Activated CD4-positive, alpha-beta T cell treated with anti-CD3 and anti-CD28 coated beads, Interleukin-2, amount 10 ng/mL, durations not matched to agents 7 days and 5 days (primary cell): ENCODE measurements at places on chromosomes 2 and 18. TPM values are rescaled to one million over a fixed set of nuclear protein-coding genes. Genes with fewer than 3 reads are reported as not detected.

The SF3B1 gene
- 347 TPM for total RNA-seq

The CD207 gene
- not detected for total RNA-seq

The BOLA3 gene
- total RNA-seq, result 63.2 TPM

The POTEJ gene
- total RNA-seq, result not detected

The PER2 gene
- 11.8 TPM for total RNA-seq

The IRS1 gene
- 6.9 TPM for total RNA-seq

The NMUR1 gene
- 0.47 TPM for total RNA-seq

The IL1F10 gene
- not detected for total RNA-seq

The CPS1 gene
- 0.48 TPM for total RNA-seq

The ZNF532 gene
- total RNA-seq, result 2.7 TPM

The TUBB8B gene
- total RNA-seq, result not detected

The ASB18 gene
- not detected for total RNA-seq

- DNase-seq, result no peak
These were observed 49.3 kb downstream of the UXS1 start for GRCh38 chr2:106144621-106145331.

GRCh38 chr18:68713131-68713530 is 1.8 kb downstream of the TMX3 start:
- no peak for DNase-seq

DNA sequence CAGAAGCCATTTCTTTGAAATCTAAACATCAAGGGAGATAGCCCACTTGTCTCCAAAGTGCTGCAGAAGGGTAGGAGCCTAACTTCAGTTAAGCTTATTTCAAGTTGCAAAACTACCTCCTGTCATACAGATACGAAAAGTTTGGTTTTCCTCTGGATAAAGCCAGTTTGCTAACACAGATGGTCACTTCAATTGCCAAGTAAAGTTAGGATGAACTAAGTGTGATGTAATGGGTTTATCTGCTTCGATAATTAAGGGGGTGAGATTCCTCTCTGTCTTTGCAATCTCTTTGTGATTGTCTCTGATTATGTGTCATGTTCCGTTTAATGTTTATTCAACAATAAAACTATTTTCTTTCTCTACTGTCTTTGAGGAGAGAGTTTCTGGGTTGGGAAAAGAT is 156.4 kb downstream of the SLC39A10 start:
- DNase-seq, result no peak

DNA sequence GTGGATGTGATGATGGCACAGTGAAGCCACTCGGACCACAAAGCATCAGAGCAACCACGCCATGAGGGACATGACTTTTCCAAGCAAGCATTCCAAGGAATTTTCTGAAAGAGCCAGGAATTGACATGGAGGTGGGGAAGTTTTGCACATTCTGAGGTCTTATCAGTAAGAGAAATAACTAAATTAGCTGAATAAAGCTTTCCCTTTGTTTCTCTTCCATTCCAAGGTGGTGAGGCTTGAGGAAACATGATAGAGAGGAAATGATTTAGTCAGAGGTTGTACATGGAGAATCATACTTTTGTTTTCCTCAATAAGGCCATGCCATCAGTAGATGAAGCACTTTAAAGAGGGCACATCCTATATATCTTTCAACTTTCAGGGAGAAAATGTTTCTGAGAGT is 115.7 kb upstream of the MMADHC start:
- no peak for DNase-seq

GRCh38 chr2:232435375-232435648 is 20.6 kb upstream of the ALPI start:
- no peak for DNase-seq

GRCh38 chr2:108412995-108413710 is 35.4 kb downstream of the SULT1C4 start:
- DNase-seq, result no peak

GRCh38 chr2:180169474-180169873 is 162.4 kb upstream of the CWC22 start:
- DNase-seq, result no peak

- no peak for DNase-seq
These were observed 11.2 kb upstream of the BOD1L2 start for GRCh38 chr18:57135699-57136098.

DNA sequence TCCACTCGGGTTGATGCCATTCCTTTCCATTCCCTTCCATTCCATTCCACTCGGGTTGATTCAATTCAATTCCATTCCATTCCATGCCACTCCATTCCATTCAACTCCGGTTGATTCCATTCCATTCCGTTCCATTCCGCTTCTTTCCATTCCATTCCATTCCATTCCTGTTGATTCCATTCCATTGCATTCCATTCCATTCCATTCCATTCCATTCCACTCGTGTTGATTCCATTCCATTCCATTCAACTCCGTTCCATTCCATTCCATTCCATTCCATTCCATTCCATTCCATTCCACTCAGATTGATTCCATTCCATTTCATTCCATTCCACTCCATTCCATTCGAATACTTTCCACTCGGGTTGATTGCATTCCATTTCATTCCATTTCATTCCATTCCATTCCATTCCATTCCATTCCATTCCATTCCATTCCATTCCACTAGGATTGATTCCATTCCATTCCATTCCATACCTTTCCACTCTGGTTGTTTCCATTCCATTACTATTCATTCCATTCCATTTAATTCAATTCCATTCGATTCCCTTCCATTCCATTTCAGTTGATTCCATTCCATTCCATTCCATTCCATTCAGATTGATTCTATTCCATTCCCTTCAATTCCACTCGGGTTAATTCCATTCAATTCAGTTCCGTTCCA is 1141.8 kb downstream of the RPIA start:
- no peak for DNase-seq

GRCh38 chr2:27263287-27264252 is 723 bp upstream of the SLC30A3 start:
- no peak for DNase-seq

GRCh38 chr2:19979932-19980331 is 10.0 kb downstream of the WDR35 start:
- DNase-seq, result no peak

- no peak for DNase-seq
These were observed 1564.6 kb upstream of the NXPH2 start for GRCh38 chr2:140344838-140345237.

- DNase-seq, result no peak
These were observed 32.8 kb upstream of the CD226 start for GRCh38 chr18:69980509-69980908.

DNA sequence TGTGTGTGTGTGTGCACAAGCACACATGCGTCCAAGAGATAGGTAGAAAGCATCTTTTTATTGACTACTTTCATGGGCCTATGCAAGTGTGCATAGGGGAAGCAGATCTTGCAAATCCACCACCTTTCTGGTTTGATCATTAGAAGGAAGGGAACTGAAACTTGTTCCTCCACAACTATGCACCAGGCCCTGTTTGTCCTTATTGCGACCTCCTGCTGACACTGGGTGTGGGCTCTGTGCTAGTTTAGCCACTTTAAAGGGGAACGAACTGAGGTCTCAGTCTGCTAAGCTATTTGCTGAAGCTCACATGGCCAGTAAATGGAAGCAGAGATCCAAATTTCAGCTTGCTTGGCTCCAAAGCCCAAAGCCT is 32.1 kb upstream of the INSIG2 start:
- no peak for DNase-seq

DNA sequence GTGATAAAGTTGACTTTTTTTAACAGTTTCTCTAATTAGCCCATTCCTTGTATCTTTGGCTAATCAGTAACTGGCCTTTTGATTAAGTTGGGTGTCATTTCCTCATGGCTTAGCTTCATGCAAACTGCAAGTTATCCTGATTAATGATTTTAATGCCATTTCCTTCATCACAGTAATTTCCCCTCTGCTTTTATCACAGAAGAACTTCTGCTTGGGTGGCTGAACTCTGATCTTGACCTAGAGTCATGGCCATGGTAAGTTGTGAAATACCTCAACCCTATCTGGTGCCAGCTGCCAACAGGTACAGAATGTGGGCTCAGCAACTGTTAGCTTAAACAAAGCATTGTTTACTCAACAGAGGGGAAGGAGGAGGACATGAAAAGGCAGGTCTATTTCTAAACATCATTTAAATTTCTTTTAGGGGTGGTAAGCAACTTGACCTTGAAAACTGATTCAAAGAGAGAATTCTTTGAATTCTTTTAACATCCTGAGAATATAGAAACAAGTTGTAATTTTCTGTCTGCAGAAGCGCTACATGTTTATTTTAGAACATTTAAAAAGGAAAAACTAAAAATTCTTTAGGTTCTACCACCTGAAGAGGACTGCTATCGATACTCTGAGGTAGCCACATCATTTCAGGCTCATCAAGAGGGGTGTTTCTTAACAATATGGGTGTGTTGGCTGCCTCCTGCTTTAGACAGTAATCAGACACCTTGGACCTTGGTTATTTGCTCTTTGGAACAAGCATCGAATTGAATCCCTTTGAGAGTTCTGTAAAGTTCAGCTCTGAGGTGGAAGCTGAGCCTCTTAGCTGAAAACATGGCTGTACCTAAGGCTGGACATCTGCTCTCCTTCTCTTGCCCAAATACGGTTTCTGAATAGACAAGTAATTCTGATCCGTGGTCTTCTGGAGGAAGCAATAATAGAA is 39.7 kb downstream of the ANXA4 start:
- no peak for DNase-seq

DNA sequence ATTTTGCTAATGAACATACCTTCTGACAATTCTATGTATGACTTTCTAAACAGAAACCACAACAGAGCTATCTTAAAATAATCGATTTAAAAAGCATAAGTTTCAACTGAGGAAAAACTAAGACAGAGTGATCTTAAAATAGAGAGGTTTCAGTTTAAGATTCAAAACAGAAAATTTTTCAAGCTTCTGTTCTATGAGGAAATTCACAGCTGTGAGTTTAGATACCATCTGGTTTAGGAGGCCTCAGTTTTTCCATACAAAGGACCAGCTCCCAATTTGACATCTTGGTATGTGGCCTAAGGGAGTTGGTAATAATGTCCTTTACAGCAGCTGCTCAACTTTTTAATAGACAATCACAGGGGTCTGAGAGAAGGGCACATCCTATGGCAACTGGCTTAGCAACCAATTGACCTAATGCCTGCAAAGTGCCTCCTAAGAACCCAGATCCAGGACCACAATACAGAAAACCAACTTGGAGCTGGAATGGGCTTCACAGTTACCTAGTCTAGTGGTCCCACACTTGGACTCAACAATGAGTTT is 39.7 kb downstream of the MDH1 start:
- no peak for DNase-seq

GRCh38 chr2:222877556-222878300 is 16.9 kb downstream of the ACSL3 start:
- no peak for DNase-seq

- DNase-seq, result no peak
These were observed 32.3 kb downstream of the SCTR start for GRCh38 chr2:119491776-119492525.

DNA sequence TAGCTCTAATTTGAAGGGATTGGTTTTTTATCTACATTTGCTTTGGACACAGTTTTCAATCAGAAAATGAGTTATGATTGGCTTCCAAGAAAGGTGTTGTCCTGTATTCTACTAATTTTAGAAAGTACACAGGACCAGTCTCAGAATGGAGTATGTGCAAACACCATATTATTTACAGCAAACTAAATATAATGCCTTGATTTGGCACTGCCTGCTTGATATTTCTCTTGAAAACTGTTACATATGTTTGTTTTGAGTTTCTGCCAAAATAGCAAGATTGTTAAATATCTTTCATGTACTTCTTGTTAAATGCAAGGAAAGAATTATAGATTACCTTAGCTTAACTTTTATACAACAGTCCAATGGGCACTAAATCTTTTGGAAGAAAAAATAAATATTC is 694.9 kb downstream of the KCNJ3 start:
- DNase-seq, result no peak

- DNase-seq, result no peak
These were observed 29.3 kb upstream of the NFATC1 start for GRCh38 chr18:79366177-79367094.

GRCh38 chr2:235920216-235920865 is 247.8 kb downstream of the GBX2 start:
- no peak for DNase-seq

- no peak for DNase-seq
These were observed 890.2 kb upstream of the VRK2 start for GRCh38 chr2:57156231-57156924.

DNA sequence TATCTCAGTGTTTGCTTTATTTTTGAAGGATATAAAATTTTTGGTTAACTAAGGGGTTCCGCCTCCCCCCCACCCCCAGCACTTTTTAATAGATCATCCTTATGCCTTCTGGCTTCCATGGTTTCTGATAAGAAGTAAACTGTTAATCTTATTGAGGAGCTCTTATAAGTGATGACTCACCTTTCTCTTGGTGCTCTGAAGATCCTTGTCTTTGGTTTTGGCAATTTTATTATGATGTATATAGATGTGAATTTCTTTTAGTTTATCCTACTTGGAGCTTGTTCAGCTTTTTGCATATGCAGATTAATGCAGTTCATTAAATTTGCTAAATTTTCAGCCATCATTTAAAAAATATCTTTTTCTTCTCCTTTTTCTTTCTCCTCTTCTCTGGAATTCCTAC is 91.7 kb upstream of the CTAGE1 start:
- no peak for DNase-seq

DNA sequence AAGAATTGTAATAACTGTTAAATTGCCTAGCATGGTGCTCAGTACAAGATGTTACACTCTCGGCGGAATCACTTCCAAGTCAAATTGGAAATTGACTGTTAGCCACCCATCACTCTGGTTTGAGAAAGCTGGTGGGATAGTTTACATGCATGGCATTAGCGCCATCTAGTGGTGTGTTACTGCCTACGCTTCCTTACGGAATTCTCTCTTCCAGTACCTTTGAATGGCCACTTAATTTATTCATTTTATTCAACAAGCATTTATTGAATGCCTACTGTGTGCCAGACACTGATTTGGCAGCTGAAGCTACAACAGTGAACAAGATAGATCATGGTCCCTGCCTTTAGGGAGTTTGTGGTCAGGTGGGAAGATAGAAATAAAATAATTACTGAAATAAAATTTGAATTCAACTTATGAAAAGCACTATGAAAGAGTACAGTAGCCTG is 171.2 kb downstream of the TMEM247 start:
- peak; percentile 79 for DNase-seq

DNA sequence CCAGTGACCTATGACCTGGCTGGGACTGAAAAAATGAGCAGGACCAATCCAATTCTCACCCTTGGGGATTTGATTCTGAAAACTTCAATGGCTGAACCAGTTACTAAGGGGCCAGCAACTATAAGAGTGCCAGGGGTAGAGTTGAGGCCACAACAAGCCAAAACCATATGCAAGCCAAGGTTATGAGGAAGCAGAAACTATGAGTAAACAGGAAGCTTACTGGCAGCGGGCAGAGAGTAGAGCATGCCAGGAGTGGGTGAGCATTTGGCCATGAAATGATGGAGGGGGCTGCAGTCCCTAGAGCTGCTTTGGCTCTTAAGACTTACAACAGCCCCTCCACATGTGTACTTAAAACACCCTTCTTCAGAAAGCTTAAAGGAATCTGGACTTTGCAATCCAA is 82.4 kb downstream of the RBMS1 start:
- DNase-seq, result peak; percentile 57

- DNase-seq, result no peak
These were observed 30.4 kb upstream of the FN1 start for GRCh38 chr2:215466097-215466909.

DNA sequence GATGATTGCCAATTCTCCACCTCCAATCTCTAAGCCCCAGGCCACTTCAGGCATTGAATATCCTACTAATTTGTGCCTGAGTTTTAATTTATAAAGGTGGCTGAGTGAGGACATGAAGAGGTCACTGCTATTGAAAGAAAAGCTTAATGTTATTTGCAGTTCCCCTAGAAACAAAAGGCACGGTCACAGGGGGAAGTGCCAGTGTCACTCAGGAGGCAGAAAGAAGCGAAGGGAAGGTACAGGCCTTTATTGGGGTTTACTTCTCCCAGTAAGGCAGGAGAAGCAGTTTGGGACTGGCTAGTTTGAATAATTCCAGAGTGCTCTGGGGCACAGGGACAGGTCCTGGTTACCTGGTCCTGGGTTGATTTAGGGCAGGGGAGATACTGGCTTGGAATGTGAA is 1.7 kb upstream of the ABHD1 start:
- DNase-seq, result no peak
